ENCODE measurements at places on chromosomes 1 and 21.

GRCh38 chr1:67589519-67590233, 95.3 kb upstream of the GADD45A start:
- no peak for DNase-seq

GRCh38 chr1:50417946-50418599, 5.2 kb downstream of the DMRTA2 start:
- DNase-seq, result no peak

GRCh38 chr1:236356141-236356540, 37.9 kb upstream of the EDARADD start:
- no peak for DNase-seq

- DNase-seq, result no peak
Measured at GRCh38 chr1:234878288-234878687, 250.3 kb downstream of the TOMM20 start.

- DNase-seq, result no peak
Measured at GRCh38 chr1:233730809-233731208, 116.9 kb downstream of the KCNK1 start.

DNA sequence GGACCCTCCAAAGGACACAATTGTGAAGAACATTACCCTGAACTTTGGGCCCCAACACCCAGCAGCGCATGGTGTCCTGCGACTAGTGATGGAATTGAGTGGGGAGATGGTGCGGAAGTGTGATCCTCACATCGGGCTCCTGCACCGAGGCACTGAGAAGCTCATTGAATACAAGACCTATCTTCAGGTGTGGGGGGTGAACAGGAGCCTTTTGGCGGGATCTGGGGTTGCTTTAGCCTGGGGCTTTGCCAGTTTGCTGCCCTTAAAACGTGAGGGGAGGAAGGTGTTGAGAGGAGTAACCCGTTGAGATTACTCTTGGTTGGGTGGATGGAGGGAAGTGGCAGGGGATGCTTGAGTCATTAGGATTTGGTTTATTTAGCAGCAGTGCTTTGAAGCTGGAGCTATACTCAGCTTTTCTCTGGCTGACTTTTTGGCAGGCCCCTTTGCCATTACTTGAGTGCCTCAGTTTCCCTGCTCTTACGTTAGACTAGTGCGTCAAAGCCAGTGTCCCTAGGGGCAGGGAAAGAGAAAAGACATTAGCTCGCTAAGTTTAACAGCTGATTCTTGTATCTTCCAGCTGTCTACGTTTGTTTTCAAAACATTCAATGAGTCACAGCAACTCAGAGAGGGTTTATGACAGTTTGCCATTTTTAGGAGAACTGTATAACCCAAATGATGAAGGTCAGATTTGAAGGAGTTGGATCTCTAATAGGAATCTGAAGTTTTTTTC, 4.4 kb downstream of the NDUFS2 start:
- no peak for DNase-seq

GRCh38 chr1:162070094-162070748, 730 bp downstream of the NOS1AP start:
- peak; percentile 54 for DNase-seq

DNA sequence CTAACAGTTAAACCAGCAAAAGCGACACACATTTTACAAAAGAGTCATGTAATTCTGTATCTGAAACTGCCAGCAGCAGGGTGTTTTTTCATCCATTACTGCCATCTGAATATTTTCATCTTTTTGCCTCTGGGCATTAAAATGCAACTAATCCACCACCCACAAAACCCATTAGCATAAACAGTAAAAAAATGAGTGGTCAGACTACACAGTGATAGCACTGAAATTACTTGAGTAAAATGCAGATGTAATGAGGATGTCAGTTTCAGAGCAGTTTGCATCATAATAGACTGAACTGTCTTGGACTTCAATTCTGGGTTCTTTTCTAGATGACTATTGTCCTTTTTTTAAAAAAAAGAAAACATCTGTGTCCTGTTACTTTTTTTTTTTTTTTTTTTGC, 132.3 kb downstream of the GABPA start:
- no peak for DNase-seq

DNA sequence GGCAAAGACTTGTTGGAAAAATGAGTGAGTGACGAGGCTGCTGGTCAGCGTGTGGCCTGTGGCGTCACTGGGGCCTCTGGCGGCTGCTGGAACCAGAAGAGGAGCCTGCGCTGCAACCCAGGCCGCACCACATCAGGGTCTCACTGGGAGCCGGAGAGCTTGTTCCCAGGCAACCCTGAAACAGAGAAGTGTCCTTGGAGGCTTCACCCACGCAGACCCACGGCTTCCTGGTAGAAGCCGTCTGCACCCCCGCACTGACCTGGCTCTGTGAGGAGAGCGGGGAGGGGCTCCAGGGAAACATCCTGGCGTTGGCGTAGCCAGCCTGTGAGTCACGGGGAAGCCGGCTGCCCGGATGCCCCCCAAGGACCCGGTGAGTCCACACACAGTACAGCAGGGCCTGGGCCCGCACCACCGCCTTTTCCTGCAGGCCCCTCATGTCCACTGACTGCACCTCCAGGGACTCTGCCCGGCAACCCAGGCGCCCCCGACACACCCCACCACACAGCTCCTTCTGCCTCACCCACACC, 57.4 kb downstream of the COL6A1 start:
- DNase-seq, result no peak

DNA sequence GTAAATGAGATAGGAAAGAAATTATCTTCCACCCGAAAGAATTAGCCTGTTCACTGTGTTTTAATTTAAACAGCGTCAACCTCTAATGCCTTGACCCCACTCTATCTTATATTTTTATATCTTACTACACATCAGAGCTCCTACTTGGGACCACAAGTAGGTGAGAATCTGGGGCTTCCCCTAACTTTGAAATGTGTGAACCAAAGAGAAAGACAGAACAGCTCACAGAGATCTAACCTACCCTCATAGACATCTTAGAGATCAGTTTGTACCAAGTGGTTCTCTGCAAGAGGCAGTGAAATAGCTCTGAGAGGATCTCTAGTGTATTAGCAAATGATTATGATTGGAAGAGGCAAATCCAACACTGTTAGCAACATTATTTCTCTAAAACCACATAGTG, 31.0 kb upstream of the IFI16 start:
- DNase-seq, result no peak

- DNase-seq, result no peak
Measured at GRCh38 chr21:36738489-36739126, 39.7 kb downstream of the SIM2 start.

- no peak for DNase-seq
Measured at GRCh38 chr1:51061231-51061918, 40.7 kb upstream of the C1orf185 start.

DNA sequence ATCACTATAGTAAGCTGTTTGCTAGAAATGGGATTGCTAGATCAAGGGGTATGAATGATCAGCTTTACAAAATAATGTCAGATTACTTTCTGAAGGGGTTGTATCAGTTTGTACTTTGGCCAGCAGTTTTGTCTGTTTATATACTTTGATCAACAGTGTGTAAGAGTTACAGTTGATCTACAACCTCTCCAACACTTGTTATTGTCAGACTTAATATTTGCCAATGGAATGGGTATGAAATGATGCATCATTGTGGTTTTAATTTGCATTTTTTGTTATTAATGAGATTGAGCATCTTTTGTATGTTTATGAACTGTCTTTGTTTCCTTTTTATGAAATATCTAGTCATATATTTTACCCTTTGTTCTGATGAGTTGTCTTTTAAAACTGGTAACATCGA, 4.3 kb downstream of the TTC3 start:
- DNase-seq, result no peak

DNA sequence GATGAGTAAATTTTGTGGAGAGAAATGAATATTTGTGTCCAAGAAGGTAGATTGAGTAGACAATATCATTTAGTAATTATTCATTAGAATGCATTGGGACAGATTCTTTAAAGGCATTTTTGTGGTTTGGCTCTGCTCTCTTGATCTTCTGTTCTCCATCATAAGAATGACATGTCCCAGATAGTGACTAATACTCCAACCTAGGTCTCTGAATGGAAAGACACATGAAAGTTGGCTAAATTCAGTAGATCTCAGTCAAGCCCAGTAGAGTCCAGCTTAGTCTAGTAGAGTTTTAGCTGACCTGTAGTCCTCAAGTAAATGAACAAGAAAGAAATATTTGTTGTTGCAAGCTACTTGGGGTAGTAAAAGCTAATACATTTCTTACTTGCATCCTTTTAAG, 61.8 kb upstream of the DNAH14 start:
- no peak for DNase-seq

DNA sequence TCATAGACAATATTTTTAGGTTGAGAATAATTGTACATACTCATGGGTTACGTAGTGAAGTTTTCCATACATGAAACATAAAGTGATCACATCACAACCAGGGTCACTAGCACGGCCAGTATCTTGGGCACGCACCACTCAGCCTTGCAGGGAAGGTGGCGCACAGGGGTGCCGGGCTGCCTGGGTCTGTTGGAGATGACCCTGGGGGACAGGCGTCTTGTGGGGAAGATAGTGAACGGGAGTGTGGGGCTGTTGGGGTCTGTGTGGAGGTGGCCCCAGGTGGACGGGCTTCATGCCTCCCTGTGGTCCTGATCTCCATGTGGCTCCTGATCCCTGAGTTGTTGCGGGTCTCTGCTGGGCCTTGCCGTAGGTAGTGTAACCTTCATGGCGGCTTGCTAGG, 38.3 kb upstream of the PRSS38 start:
- no peak for DNase-seq

GRCh38 chr1:85109475-85109874, 61.2 kb upstream of the MCOLN3 start:
- DNase-seq, result no peak

GRCh38 chr1:242017580-242018233, 18.8 kb upstream of the MAP1LC3C start:
- peak; percentile 51 for DNase-seq
